ENCODE measurements at places on chromosomes 1 and 21.
A peak's percentile ranks its signal among the peaks of the same experiment; 100 is the strongest.

DNA sequence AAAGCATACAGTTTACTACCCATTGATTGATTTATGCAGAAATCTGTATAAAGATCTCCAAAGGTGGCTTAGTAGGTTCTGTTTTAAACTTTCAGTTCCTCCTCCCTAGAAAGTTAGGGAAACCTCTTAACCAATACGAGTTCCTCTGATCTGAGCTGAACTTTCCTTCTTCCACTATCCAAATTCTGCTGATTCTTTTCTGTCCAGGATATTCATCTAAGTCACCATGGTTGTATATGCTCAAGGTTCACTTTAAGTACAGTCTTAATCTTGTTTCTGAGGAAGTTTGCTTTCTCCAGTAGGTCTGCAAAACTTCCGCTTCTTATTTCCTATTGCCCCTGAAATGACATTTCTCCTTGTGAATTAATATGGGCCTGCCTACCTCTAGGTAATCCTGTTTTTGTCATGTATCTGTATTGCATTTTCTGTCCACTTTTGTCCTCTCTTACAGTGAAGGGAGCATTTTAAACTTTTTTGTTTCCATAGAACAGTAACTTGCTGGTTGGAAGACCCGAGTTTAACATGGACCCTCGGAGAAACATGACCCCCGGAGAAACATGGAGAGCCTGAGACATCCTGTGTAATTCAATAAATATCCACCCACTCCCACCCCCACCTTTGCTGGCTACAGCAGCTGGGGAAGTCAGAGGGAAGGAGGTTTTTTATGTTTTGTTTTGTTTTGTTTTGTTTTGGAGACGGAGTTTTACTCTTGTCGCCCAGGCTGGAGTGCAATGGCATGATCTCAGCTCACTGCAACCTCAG lies 16.7 kb upstream of the TUT4 start:
- no peak for DNase-seq

GRCh38 chr1:61591351-61591750 lies 133.6 kb downstream of the TM2D1 start:
- DNase-seq, result no peak

DNA sequence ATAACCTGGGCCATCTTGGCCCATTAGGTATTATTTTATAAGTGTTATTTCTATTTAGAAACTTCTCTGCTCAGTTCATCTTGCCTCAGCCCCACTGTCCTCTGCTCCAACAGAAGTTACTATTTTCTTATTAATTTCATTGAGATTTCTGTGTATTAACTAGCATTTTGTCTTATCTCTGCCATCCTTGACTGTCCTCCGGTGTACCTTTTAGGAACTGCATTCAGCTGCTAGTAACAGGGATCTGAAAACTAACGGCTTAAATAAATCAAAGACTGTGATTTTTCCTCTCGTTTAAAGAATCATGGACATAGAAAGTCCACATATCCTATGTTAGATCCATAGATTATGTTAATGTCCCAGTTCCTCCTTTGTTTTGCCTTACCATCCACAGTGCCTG lies 382.5 kb downstream of the MATN1 start:
- no peak for DNase-seq

- DNase-seq, result no peak
Observed at GRCh38 chr1:202135221-202135721, 9.3 kb downstream of the ARL8A start.

DNA sequence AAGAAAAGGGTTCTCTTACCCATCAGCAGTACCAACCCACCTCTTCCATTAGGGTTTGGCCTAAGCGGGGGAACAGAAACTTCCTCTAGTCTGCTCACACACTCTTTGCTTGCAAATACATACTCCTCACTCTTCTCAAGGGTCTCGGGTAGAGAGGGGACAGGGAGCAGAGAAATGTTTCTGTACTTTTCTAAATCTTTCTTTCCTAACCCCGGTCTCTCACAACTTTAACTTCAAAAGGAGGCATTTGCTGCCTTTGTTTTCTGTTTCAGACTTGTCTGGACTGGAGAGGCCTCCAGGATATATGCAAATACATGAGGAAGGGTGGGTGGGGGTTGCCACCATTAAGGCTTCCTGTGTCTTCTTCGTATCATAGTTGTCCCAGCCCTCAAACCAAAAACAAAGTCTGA lies 10.5 kb upstream of the LAX1 start:
- DNase-seq, result no peak

DNA sequence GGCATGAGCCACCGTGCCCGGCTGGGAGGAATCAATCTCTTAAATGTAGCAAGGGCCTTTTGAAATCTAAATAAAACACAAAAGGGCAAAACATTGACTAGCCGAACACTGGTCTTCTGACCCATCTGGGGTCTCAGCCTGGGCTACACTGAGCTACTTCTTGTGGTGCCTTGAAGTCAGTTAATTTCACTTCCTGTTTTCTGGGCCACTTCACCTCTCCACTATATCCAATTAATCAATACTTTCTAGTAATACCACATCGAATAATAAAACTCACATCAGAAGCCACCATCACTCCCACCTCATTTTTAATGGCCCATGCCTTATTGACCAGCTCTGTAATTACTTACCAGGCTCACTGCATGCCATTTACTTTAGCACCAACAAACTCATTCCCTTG lies 138.0 kb upstream of the SAMSN1 start:
- DNase-seq, result no peak

DNA sequence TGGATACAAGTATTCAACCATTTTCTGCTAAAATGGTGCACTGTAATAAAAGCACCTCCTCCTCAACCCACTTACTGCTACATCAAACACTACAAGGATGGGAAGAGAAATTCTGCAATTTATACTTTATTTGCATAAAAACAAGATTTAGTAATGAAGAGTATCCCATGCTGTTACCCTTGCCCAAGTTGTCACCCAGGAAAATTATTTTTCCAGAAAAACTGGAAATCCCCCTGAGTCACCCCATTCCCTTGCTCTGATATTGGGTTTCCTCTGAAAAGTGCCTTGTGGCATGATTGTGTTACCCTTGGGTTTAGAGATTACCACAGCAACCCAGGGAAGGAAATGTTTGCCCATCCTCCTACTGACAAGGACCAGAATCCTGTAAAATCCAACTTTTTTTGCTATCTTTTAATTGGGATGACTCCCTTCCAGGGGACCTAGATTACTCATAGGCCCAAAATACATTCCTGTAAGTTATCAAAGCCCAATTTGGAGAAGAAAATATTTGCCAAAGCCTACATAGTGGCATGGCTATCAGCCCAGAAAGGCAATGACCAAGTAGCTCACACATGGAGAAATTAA lies 16.5 kb upstream of the ZC3H11B start:
- DNase-seq, result no peak

- no peak for DNase-seq
Observed at GRCh38 chr1:195898373-195898772, 709.9 kb downstream of the KCNT2 start.

DNA sequence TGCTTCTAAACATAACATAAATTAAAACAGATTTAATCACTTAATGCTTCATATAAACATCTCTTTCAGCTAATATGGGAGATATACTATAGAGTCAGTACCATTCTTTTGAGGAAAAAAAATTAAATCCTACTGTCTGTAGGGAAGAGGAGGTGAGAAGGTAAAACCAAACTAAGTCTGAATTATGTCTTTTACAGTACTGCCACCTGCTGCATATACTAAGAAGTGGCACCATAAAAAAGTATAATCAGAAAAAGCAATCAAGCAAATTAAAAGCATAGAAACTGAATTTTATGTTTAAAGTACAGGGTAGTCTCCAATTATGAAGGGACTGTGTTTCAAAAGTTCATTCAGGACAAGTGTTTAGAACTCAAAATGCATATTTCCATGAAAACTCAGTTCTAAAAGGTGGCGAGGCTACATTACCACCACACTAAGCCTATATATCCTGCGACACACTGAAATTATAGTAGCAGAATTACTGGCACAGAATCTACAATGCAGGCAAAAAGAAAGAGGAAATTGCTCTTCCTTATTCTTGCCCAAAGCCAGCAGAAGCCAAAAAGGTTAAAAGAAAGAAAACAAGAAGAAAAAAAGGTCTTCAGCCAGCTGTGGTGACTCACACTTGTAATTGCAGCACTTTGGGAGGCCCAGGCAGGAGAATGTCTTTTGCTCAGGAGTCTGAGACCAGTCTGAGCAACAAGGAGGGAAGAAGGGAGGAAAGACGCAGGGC lies 9.0 kb downstream of the NSL1 start:
- DNase-seq, result no peak

DNA sequence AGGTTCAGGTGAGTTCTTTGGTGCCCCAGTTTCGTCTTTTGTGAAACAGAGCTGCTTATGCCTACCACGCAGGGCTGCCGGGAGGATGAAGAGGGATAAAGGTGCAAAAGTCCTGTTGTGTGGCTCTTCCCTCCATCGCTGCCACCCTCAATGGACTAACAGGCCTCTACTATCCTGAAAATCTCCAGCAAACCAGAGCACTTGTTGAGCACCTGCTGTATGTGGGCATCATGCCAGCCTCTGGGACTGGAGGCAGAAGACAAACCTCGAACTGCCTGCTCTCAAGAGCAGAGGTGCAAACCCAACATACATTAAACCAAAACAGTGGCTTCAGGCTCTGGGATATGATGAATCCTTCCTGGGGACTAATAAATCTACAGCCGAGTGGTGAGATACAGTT lies 174.1 kb downstream of the ACTL8 start:
- no peak for DNase-seq

DNA sequence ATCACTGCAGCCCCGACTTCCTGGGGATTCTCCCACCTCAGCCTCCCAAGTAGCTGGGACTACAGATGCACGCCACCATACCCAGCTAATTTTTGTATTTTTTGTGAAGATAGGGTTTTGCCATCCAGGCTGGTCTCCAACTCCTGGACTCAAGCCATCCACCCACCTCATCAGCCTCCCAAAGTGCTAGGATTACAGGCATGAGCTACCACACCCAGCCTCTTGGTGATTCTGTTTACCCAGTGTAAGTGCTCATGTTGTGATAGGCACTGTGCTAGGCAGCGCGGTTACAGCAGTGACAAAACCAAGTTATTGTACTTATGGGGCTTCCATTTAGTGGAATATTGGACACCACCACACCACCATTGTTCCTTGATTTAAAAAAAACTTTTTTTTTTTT lies 9.7 kb upstream of the STX12 start:
- DNase-seq, result no peak

DNA sequence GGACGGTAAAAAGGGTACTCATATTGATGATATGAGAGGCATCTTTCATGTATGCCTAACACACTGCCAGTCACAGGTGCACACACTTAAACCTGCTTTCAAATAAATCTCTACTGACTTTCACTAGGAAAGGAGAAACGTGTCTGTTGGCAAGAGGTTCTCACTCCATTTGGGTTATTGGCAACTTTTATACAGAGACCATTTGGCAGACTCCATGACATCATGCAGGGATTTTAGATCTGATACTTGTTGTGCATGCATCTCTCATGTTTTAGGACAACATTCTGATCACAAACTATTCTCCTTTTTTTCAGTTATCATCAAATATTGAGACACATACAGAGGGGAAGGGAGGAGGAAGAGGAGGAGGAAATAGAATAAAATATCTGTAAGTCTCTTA lies 31.5 kb downstream of the RGS7 start:
- no peak for DNase-seq

- DNase-seq, result no peak
Observed at GRCh38 chr1:205748403-205749233, 1.4 kb downstream of the NUCKS1 start.

DNA sequence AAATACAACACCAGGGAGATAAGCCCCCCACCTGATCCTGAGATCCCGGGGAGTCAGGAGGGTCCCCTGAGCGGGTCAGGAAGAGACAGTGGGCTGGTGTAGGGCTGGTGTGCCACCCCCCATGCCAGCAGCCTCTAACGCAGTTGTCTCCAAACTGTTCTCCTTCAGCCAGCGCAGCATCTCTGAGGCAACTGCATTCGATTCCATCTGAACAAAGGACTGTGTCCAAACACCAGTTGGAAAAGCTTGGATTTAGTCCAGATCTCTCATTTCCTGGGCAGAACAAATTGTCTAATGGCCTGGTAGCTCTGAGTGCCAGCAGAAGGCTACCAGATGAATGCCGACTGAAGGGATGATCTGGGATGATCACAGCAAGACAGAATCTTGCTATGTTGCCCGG lies 44.1 kb upstream of the EIF4G3 start:
- no peak for DNase-seq

DNA sequence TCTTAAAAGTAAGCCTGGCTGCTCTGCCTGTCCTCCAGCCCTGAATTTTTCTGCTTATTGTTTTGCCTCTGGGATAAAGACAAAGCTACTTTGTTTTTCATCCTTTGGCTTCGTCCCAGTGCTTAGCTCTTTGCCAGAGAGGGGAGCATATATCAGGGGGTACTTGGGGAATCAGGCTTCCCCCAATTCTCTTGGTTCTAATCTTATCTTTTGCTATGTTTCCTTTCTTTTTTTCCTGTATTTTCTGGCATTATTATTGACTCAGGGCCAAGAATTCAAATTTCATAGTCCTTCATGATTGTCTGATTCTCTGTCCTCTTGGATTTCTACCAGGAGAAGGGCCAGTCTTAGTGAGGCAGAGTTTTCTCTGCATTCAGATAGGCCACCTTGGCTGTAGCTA lies 51.2 kb downstream of the GIPC2 start:
- no peak for DNase-seq

DNA sequence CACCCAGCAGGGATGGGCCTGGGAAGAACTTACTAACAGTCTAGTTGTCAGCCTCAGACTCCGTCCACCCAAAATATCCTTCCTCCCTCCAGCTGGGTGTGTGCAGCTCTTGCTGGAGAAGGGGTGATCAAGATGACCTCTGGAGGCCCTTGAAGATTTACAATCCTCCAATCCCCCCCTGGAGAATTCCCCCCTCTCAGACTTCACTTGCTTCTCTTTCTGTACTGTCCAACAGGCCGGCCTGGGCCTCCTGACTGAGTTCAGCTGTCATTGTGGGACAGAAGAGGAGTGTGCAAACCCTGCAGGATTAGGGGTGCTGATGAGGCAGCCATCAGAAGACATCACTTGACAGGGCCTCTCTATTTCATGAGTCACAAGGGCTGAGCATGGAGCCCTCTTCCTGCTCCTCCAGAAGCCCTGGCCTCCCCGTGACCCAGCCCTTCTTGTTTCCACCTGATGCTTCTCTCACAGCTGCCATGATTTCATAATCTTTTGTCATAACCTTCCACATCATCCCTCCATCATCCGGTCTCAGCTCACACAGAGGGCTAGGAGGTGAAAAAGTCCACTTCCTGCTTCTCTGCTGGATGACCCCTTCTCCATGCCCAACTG lies 17.5 kb upstream of the IGFN1 start:
- no peak for DNase-seq

DNA sequence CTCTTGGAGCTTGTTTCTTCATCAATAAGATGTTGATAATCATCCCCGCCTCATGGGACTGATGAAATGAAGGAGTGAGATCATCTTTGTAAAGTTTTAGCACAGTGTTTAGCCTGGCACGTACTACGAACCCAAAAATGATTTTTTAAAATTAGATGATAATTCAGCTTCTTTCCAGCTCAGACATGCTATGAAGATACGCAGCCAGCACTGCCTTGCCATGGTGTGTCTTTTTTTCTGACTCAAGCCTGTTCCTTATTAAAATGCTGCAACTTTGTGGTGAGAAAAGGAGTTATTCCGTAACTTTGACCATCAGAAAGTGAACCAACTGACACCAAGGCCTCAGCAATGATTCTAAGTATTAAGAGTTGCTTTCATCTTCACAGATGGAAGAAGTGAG lies 269.0 kb downstream of the LTN1 start:
- no peak for DNase-seq

GRCh38 chr1:73913025-73913424 lies 285.0 kb downstream of the LRRIQ3 start:
- no peak for DNase-seq

GRCh38 chr1:12502336-12503109 lies 115.5 kb downstream of the DHRS3 start:
- DNase-seq, result peak; percentile 46

GRCh38 chr1:92538048-92538412 lies 51.3 kb upstream of the GFI1 start:
- no peak for DNase-seq

Data from activated naive CD4-positive, alpha-beta T cell treated with anti-CD3 and anti-CD28 coated beads, Interleukin-2, amount 50 U/mL, for 72 hours (primary cell).